ENCODE measurements at places on chromosomes 7 and 10.

DNA sequence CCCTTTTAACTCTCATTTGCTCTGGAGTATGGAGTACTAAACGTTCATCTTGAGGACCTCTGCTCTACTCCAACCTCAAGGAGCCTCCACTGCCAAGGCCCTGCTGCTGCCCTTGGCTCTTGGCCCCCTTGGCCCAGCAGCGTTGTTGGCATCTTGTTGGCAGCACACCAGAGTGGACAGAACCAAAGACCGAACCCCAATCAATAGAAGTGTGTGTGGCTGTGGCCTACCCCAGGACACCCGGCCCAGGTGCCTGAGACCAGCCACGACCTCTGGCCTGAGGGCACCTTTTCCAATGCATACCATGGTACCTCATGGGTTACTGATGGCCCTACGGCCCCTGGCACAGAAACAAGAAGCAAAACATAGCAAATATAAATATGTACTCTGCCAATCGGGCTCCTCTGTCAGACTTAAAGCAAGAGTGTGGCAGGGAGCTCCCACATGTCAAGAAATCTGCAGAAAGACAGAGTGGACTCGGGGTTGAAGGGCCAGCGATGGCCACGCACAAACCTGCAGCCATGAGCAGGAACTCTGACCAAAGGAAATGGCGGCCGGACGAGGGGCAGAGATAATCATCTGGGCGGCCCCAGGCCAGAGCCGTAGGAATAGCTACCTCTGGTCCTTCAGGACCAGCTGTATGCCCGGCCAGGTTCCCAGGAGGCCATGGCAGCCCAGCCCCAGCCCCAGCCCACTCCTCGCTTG, 2.9 kb downstream of the NPC1L1 start:
- no peak for DNase-seq

- DNase-seq = no peak
Observed at GRCh38 chr7:75559355-75559975, 67.3 kb downstream of the SPDYE5 start.

DNA sequence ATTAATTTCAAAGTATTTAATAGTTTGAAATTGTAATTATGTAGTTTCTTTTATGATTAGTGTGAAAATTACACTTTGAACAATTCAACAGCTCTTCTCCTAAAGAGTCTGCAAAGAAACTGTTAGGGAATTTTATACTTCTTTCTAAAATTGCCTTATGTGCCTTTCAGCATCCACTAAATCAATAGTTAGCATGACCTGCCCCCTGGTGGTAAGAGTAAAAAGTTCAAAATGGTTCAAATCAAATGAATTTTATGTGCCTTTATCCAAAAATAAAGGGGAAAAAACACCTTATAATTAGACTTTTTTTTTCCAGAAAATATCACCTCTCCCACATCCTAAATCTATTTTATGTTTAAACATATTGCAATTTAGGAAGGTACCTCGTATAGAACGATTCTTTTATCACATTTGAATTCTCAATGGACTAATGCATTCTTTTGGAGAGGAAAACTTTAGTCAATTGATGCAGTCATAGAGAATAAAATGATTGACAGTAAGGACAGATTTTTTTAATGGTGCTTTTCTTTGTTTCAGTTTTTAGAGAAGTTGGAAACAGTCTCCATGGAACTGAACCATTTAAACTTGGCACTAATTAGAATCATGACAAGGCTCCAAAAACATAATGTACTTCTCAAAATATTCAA, 163.7 kb downstream of the SEMA3D start:
- peak; percentile 20 for DNase-seq

- DNase-seq = no peak
Observed at GRCh38 chr10:75266945-75267344, 31.2 kb upstream of the COMTD1 start.

DNA sequence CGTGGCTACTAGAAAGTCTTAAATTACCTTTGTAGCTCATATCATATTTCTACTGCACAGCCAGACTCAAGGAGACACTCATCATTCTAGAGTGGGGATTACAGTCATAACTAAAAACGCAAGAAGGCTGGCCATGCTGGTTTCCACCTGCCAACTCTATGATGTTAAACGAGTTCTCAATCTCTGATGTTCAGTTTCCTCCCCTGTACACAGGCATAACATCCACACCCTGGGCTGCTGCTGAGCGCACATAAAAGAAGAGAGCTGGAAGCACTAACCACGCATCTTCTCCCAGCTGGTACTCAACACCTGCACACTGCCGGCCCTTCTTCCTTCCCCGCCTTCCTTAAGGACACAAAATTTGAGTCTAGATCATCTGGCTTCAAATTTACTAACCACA, 60.5 kb downstream of the SORBS1 start:
- no peak for DNase-seq

DNA sequence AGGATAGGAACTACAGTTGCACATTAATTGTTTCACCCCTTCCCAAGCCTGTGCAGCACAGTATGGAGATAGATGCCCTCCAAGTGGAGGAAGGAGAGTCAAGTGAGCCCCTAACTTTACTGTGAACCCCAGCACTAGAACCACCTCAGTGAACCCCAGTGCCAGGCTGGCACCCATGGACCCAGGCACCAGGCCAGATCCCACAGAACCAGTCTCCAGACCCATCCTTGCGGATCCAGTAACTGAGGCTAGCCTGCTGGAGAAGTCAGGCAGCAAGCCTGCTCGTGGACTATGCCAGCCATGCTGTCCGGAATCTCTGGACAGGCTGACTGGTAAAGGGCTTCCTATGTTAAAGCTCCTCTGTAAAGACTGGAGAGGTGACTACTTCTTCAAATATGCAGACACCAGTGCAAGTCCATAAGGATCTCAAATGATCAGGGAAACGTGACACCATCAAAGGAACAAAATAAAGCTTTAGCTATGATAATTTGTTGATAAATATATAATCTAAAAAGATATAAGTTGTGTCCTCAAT, 27.7 kb downstream of the SHOC2 start:
- DNase-seq = no peak

Measured in stimulated activated CD4-positive, alpha-beta T cell treated with anti-CD3 and anti-CD28 coated beads, Interleukin-2, amount 100 ng/mL, for 48 hours (primary cell).